ENCODE measurements at places on chromosomes 5 and 9.

DNA sequence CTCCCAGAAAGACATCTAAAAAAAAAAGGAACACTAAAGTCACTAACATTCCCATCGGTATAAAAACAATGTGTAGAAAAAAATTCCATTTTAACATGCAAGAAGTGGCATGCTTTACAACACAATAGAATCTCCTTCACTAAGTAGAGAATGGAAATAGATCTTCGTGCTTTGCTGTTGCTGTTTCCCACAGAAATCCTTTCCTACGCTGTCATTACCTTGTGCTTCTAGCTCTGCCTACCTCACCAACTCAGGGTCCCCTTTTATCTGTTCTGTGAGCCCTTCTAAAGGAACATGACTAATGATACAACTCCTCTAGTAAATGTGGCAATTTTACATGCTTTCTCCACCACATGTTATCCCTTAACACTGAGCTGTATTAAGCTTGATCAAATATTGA, 202.9 kb downstream of the MCTP1 start:
- no peak for DNase-seq

DNA sequence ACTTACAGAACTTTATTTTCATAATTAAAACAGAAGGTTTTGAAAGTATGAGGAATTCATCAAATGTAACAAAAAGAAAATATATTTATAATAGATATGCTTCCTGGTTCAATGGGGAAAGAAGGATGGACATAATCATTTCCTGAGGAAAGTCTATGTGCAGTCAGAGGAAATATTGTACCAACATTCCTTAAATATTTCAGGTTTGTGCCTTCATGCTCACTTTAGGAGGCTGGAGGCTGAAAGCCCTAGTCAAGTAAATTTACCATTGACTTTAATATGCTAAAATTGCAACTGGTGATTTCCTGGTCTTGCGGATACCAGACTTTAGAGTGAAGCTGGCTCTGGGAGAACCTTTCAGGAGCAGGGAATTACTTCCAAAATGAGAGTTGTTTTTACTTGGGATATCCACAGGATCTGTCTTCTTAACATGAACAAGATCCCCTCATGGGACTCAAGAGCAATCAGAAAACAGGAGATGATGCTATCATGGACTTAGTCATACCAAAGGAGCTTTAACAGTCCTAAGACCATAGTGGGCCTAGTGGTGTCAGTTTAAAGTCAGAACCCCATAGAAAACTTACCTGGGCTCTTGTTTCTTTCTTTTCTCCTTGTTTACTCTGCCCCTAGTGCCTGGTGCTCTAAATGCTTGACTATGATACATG, 762.8 kb upstream of the GRAMD2B start:
- no peak for DNase-seq

- no peak for DNase-seq
Observed at GRCh38 chr5:167639273-167639672, 652.2 kb upstream of the WWC1 start.

DNA sequence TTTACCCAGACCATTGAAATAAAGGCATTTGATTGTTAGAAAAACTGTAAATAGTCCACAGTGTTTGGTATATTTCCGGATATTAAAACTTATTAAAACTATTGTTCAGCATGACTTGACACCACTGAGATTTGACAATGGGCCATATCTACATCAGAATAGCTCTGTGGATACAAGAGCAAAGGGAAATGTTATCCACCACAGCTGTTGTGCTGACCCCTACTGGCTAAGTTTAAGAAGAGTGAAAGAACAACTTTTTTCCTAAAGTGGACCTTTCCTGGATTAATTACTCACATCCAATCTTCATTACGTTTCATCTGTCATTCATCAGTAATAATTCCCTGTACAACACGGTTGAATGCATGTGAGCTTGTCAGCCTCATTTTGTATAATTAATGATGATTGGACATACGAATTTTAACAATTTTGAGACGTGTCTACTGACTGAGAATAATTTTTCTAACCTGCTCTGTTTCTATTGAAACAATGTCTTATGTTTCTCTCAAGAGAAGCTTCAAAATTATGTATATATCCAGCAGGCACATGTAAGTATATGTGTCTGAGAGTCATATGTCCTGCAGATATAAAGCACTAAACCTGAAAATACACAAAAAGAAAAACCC, 1952.6 kb downstream of the MAT2B start:
- DNase-seq = no peak

All from mesenteric fat pad (tissue), 1 donor.